ENCODE measurements at places on chromosomes 7 and 10. TPM values are rescaled to one million over a fixed set of nuclear protein-coding genes. Genes with fewer than 3 reads are reported as not detected.
A peak's percentile ranks its signal among the peaks of the same experiment; 100 is the strongest.

The LRRC17 gene
- 0.21 TPM for total RNA-seq

The ADRA2A gene
- not detected for total RNA-seq

The GRM8 gene
- not detected for total RNA-seq

The NODAL gene
- total RNA-seq, result not detected

The OR2A12 gene
- not detected for total RNA-seq

The PRPS1L1 gene
- not detected for total RNA-seq

The NDUFB8 gene
- 194 TPM for total RNA-seq

The SLC35B4 gene
- total RNA-seq, result 18.6 TPM

The LIPF gene
- total RNA-seq, result not detected

DNA sequence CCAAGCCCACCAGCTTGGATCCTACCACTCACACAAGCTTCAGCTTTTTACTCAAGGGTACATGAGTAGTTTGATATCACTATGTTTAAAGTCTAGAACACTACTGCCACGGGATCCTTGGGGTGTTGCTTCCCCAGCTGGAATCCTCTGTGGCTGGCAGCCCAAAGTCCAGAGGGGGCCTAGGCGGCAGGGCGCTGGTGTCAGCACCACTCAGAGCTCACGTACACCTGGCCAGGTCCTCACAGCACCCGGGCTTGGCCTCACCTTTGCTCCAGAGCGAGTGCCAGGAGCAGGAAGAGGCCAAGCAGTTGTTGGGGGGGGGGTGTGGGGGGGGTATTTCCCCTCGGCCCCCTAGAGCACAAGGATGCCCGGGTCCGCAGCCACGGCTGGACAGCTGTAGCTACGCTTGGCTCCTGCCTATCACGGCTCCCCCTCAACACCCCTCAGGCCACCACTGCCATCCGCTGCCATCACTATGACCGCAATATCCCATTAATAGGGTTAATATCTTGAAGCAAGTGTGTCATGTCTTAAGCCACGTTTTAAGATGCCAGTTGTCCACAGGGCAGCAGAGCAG, 17.0 kb downstream of the ZDHHC6 start:
- no peaks in the 10 kb centered on the region for H3K4me1 ChIP-seq
- H3K27me3 ChIP-seq, result no peaks in the 10 kb centered on the region
- peaks cover 51% of the 10 kb centered on the region for H3K36me3 ChIP-seq
- no peak for DNase-seq
- no peak overlapping the region for H3K4me3 ChIP-seq

- no peaks in the 10 kb centered on the region for H3K27me3 ChIP-seq
- peaks cover 50% of the 10 kb centered on the region for H3K4me1 ChIP-seq
- H3K36me3 ChIP-seq, result no peaks in the 10 kb centered on the region
- H3K27ac ChIP-seq, result no peak overlapping the region
- no peak for DNase-seq
Measured at GRCh38 chr10:121073728-121074127, 222.6 kb downstream of the WDR11 start.

- peaks cover 66% of the 10 kb centered on the region for H3K27me3 ChIP-seq
- H3K36me3 ChIP-seq, result no peaks in the 10 kb centered on the region
- H3K4me3 ChIP-seq, result no peak overlapping the region
- DNase-seq, result no peak
- no peaks in the 10 kb centered on the region for H3K4me1 ChIP-seq
- no peak overlapping the region for H3K27ac ChIP-seq
Measured at GRCh38 chr10:59252491-59252890, 76.0 kb downstream of the PHYHIPL start.

GRCh38 chr7:104604706-104605105, 276.3 kb downstream of the LHFPL3 start:
- H3K4me3 ChIP-seq, result no peak overlapping the region
- no peaks in the 10 kb centered on the region for H3K4me1 ChIP-seq
- DNase-seq, result no peak
- no peaks in the 10 kb centered on the region for H3K36me3 ChIP-seq
- H3K27ac ChIP-seq, result no peak overlapping the region

DNA sequence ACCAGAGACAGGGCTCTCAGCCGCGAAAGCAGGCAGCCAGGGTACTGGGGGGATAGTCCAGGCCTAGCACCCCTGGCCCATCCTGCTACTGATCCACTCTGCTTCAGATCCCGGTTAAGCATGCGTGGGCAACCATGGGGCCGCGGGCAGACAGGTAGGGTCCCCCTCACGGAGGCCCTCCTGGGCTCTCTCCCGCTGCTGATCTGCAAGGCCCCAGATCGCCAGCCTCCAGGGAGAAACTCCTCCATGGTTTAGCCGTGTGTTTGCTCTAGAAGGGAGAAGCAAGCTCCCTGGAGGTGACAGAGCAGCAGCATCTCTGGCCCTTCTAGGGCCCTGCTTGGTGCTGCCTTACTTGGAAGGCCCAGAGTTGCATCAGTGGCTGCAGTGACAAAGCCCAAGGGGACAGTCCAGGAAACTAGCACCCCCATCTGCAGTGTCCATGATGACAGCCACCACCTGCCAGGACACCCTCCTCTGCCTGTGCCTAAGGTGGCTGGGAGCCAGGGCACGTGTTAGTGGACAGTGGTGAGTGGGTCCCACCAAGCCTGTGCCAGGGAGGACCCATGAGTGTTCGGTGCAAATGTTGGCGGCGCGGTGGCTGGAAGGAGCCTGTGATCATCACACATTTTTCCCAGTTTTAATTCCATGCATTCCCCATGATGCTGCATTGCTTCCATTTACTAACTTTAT, 29.2 kb downstream of the CALML5 start:
- no peak overlapping the region for H3K4me3 ChIP-seq
- peaks cover 17% of the 10 kb centered on the region for H3K4me1 ChIP-seq
- no peaks in the 10 kb centered on the region for H3K27me3 ChIP-seq
- H3K27ac ChIP-seq, result no peak overlapping the region

DNA sequence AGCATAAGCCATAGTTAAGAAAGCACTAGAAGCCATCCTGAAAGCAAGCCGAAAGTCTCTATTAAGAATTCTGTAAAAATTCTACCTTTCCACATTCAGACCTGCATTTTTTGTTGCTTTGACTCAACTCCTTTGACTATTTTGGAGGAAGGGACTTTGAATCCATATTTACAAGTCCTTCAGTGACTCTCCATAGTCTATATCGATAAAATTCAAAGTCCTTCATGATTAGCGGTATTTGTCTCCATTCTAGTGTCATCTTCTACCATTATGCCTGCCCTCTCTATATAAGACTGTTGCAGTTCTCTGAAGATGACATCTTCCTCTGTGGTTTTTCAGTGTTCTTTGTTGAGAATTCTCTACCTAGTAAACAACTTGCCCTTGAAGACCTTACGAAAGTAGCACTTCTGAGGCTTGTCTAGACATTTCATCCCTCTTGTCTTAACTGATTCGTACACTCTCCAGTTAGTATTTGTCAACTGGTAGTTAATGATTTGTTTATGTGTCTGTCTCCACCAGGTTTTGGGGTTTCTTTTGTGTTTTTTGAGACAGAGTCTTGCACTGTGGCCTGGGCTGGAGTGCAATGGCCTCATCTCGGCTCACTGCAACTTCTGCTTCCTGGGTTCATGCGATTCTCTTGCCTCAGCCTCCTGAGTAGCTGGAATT, 1.7 kb downstream of the CCSER2 start:
- peak overlapping the region; percentile 93 for H3K27ac ChIP-seq
- H3K4me1 ChIP-seq, result peaks cover 28% of the 10 kb centered on the region
- H3K4me3 ChIP-seq, result peak overlapping the region; percentile 86
- no peak for DNase-seq
- H3K36me3 ChIP-seq, result no peaks in the 10 kb centered on the region

GRCh38 chr10:30398193-30398592, 35.8 kb upstream of the MAP3K8 start:
- H3K4me1 ChIP-seq, result no peaks in the 10 kb centered on the region
- H3K36me3 ChIP-seq, result no peaks in the 10 kb centered on the region
- no peak overlapping the region for H3K4me3 ChIP-seq
- no peak for DNase-seq
- no peak overlapping the region for H3K27ac ChIP-seq

DNA sequence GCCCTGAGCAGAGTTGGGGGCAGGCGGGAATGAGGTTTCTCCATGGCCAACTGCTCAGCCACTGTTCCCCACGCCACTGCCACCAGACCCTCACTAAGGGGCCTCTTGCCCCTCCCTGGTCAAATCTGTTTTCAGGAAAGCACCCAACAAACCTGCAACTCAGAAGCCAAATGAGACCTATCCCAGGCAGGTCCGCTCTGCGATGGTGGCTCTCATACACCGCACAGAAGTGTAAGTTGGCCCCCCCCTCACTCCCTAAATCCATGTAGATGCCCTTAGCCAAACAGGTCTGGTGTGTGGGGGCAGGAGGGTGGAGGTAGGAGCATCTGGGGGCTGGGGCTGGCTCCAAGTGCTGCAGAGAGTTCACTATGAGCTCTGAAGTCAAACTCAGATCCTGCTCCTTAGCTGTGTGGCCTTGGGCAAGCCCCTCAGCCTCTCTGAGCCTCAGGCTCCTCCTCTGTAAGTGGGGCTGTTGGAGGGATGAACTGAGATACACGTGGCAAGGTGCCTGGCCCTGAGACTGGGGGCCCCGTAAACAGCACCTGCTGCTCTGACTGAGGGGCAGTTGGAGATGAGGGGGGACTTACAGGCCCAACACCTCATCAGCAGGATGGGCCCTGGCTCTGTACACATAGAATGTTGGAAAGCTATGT, 1.1 kb downstream of the MMRN2 start:
- DNase-seq, result no peak
- no peak overlapping the region for H3K4me3 ChIP-seq
- H3K27ac ChIP-seq, result no peak overlapping the region
- H3K27me3 ChIP-seq, result no peaks in the 10 kb centered on the region

DNA sequence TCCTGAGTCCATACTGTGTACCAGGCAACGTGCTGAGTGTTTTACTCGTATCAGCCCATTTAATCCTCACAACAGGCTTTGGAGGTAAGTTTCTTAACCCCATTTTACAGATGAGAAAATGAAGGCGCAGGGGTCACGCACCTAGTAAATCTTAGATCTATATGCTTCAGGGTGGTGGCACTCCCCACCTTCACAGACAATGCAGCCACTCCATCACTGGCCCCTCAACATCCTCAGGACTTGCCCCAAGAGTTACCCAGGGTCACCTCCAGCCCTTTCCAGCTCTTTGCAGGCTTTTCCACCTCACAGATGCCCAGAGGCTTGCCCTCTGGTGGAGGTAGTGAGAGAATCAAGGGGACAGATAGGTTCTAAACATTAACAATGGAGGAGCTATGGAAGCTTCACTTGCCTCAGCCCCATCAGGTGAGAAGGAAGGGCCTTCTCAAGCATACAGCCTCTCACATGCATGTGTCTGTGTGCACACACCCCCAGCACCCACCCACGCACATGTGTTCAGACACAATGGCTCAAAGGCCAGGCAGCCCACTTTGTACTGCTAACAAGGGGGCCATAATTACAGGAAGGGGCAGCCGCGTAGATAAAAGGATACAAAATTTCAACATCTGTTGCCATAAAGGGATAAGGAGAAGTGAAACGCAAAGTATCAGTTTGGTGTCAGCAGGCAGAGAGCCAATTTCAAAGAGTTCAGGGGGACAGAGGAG, 29.1 kb downstream of the DPCD start:
- peaks cover 42% of the 10 kb centered on the region for H3K36me3 ChIP-seq
- no peak for DNase-seq
- no peak overlapping the region for H3K27ac ChIP-seq
- H3K4me3 ChIP-seq, result no peak overlapping the region
- no peaks in the 10 kb centered on the region for H3K4me1 ChIP-seq

GRCh38 chr7:106891548-106892410, 26.7 kb downstream of the PIK3CG start:
- H3K4me1 ChIP-seq, result no peaks in the 10 kb centered on the region
- H3K36me3 ChIP-seq, result no peaks in the 10 kb centered on the region
- peaks cover 20% of the 10 kb centered on the region for H3K27me3 ChIP-seq
- no peak overlapping the region for H3K4me3 ChIP-seq

- no peak overlapping the region for H3K27ac ChIP-seq
Measured at GRCh38 chr10:92244796-92245195, 46.1 kb downstream of the CPEB3 start.

- no peaks in the 10 kb centered on the region for H3K4me1 ChIP-seq
- DNase-seq, result peak; percentile 2
- H3K4me3 ChIP-seq, result no peak overlapping the region
- no peak overlapping the region for H3K27ac ChIP-seq
Measured at GRCh38 chr10:115082506-115082905, 10.7 kb upstream of the ATRNL1 start.

DNA sequence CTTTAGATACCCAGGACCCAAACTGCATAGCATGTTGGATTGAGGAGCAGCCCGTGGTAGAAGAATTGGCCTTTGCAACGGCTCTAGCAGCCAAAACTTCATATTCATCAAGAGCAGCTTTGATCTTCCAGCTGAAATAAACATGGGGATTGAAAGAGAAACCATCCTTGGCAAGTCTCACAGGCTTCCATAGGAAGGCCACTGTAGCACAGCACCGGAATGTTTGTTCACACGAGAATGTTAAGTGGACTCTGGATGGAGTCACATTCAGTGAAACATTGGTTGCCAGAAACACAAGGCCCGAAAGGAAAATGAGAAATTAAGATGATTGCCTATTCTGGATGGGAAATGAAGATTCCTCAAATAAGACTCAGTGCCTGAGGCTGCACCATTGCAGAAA, 97.4 kb downstream of the RAB18 start:
- H3K36me3 ChIP-seq, result no peaks in the 10 kb centered on the region
- H3K4me1 ChIP-seq, result no peaks in the 10 kb centered on the region
- H3K27me3 ChIP-seq, result no peaks in the 10 kb centered on the region

DNA sequence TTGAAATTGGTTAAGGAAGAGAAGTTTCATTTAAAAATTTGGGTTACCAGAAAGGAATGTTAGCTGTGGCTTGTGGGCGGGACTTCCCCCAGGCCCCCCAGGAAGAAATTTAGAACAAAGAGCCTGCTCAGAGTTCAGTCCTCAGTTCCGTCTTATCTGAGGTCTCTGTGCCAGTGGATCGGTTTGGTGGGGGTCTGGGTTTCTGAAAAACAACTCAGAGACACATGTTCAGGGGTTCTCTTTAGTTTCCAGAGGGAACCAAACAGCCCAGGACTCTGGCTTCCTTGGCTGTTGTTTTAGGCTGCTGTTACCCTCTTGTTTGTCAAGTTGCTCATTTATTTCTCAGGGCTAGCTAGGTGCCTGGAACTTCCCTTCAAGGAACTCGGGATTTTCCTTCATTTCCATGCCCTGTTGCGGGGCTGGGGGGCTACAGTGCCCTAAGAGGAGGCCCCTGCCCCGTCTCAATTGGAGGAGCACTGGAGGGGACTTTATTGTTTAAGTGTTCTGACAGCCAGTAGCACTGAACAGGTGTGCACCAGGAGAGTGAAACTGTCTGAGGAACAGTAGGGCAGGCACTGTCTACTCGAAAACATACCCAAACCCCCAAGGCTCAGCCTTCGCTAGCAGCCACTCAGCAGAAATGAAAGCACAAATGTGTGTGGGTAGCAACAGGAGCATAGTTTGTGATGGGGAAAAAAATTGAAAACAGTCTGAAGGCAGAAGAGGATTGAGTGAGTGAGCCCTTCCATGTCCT, 59.9 kb downstream of the ALOX5 start:
- H3K27me3 ChIP-seq, result no peaks in the 10 kb centered on the region
- H3K27ac ChIP-seq, result no peak overlapping the region
- no peak for DNase-seq
- H3K36me3 ChIP-seq, result no peaks in the 10 kb centered on the region
- peaks cover 11% of the 10 kb centered on the region for H3K4me1 ChIP-seq

GRCh38 chr10:125721035-125721434, 1.5 kb downstream of the EDRF1 start:
- no peak for DNase-seq
- peaks cover 48% of the 10 kb centered on the region for H3K36me3 ChIP-seq
- no peak overlapping the region for H3K27ac ChIP-seq
- H3K27me3 ChIP-seq, result no peaks in the 10 kb centered on the region
- peaks cover 5% of the 10 kb centered on the region for H3K4me1 ChIP-seq

- no peak overlapping the region for H3K27ac ChIP-seq
- no peaks in the 10 kb centered on the region for H3K27me3 ChIP-seq
- no peak overlapping the region for H3K4me3 ChIP-seq
- no peaks in the 10 kb centered on the region for H3K36me3 ChIP-seq
- DNase-seq, result no peak
Measured at GRCh38 chr7:141715018-141715417, 6.9 kb downstream of the WEE2 start.

All from MCF 10A (cell line).